Pericardium fibroblast (primary cell): ENCODE measurements at places on chromosomes 1 and 21. TPM values are rescaled to one million over a fixed set of nuclear protein-coding genes. Genes with fewer than 3 reads are reported as not detected.

Gene TMEM269
- under 0.01 TPM in 1 of 2 replicates, not detected in the other for total RNA-seq

Gene CCDC30
- total RNA-seq = 0.47 and 0.51 TPM in 2 replicates

Gene SELE
- not detected in 2 replicates for total RNA-seq

Gene ANKRD45
- total RNA-seq = 0.68 TPM in 1 of 2 replicates, not detected in the other

Gene TRIM17
- 1.2 TPM in 1 of 2 replicates, not detected in the other for total RNA-seq
